ENCODE measurements at places on chromosomes 7 and 10.

GRCh38 chr10:5095687-5096086 lies 1.5 kb downstream of the AKR1C3 start:
- no peak for DNase-seq

GRCh38 chr10:102184606-102185005 lies 32.4 kb downstream of the NOLC1 start:
- no peak for DNase-seq

GRCh38 chr10:106920538-106920937 lies 244.0 kb downstream of the SORCS1 start:
- DNase-seq = no peak

GRCh38 chr10:51510231-51510630 lies 189.2 kb downstream of the CSTF2T start:
- no peak for DNase-seq

DNA sequence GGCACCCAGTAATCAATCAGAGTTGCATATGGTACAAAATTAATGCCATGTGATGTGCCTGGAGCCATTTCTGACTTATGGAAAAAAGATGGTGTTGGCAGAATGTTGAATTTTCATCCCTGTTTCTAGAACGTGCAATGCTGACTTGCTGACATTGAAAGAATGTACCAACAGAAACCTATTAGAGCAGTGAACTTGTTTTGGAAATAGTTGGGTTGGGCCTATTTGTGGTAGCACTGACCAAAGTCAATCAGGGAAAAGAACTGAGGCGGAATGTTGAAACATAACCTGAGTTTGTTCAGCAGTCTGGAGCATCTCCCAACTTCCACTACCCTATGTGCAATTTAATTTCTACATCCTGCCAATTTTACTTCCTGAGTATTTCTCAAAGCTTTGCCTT lies 11.7 kb upstream of the KIAA1217 start:
- no peak for DNase-seq

DNA sequence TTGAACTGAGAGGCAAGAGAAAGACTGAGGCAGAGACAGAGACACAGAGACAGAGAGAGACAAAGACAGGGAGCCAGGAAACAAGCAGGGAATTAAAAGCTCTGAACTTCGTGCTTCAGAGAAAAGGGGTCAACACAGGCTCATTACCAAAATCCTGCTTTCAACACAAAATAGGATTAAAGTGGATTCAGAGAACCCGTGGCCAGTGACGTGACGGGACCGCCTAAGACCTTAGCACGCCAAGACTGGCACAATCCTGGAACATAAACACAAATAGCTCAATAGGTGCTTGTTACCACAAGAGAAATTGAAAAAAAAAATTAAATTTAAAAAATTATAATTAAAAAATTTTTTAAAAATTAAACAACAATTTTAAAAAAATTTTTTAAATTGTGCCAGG lies 21.5 kb downstream of the ASB13 start:
- DNase-seq = no peak

DNA sequence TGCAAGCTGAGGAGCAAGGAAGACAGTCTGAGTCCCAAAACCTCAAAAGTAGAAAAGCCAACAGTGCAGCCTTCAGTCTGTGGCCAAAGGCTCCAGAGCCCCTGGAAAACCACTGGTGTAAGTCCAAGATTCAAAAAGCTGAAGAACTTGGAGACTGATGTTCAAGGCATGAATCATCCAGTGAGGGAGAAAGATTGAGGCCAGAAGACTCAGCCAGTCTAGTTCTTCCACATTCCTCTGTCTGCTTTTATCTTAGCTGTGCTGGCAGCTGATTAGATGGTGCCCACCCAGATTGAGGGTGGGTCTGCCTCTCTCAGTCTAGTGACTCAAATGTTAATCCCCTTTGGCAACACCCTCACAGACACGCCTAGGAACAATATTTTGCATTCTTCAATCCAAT lies 20.1 kb upstream of the MDFIC start:
- no peak for DNase-seq

DNA sequence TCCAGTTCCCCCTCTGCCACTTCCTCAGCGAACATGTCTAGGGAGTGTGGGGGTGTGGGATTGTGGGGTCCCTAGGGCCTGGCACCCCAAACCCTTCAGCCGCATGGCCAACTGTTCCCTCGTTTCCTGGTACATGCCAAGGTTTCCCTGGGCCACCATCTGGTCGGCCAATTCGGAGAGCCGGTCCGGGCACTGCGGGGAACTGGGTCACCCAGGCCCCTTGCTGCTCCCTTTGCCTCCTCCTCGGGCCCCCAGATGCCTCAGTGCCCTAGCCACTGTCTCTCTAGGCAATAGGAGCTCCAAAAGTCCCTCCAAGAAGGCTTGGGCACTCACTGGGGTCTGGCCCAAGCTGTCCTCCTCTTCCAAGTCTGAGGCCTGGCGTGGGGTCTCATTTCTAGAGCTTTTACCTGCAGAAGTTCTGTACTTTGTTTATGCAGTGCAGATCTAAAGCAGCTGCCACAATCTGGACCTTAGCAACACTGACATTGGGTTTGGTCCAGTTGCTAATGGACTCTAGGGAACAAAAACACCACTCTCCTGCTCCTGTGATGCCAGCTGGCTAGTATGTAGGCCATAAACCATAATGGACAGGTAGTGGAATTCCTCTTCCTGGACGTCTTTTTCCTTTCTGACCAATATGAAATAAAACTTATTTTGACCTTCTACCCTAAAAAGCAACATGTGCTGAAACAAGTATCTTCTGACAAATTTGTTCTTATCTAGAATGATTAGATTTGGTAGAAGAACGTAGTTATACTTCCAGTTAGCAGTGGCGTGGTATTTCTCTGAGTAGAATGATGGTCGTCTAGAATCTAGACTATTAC lies 172.9 kb downstream of the LRRC4 start:
- DNase-seq = no peak

DNA sequence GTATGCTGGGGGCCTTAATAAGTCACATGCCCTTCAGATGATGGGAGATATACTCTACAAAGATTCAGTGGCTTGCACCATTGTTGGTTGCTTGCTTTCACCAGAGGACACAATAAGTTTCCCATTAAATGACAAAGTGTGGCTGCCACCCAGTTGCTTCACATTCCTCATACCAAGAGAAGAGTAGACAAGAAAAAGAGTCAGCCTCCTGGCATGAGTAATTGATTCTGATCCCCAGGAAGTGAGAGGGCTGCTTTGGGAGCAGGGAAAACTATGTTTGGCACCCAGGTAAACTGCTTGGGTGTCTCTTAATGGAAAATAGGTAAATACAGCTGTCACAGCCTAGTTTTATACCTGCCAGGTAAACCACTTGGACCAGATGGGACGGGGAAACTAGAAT lies 66.7 kb upstream of the IL6 start:
- DNase-seq = no peak

- no peak for DNase-seq
Measured at GRCh38 chr7:108012499-108013430, 9.8 kb upstream of the LAMB1 start.

DNA sequence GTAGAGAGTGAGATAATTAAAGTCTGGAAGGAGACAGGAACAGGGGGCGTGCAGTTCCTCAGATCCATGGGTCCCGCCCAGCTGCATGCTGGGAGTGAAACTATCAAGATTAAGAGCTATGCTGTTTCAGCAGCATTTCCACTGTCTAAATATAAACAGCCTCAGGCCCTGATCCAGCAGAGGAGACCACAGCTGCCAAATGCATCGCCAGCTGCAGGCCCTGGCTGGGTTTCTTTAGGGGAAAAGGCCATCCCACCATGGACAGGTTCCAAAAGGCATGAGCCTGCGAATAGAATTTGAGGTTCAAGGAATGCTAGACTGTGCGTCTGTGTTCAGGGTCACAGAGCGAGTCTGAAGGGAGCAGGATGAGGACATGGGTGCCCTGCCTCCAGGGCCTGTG lies 411.4 kb downstream of the PAXIP1 start:
- DNase-seq = no peak

GRCh38 chr7:95847061-95847460 lies 74.7 kb downstream of the DYNC1I1 start:
- DNase-seq = no peak

DNA sequence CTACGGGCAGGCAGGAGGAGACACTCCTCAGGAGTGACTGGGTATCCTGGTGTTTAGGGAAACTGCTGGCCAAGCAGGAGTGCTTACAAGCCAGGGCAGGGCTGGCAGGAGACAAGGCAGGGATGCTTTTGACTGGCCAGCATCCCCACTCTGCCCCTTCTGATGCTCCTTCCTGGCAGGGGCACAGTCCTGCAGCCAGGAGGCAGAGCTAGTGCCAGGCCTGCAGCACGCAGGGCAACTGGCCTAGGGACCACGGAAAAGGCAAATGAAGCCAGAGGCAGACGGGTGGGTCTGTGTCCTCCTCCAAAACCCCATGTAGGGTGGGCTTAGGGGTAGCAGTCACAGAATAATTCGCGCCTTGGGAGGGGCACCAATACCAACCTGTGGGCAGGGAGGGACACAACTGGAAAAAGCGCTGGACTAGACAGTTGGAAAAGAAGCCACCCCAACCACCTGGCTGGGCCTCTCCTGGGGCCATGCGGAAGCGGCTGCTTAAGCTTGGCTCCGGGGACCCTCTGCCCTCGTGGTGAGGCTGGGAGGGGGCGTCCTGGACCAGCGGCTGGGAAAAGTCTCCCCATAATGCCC lies 4.8 kb downstream of the IMPDH1 start:
- DNase-seq = no peak

GRCh38 chr10:112535531-112535951 lies 88.5 kb downstream of the VTI1A start:
- no peak for DNase-seq

DNA sequence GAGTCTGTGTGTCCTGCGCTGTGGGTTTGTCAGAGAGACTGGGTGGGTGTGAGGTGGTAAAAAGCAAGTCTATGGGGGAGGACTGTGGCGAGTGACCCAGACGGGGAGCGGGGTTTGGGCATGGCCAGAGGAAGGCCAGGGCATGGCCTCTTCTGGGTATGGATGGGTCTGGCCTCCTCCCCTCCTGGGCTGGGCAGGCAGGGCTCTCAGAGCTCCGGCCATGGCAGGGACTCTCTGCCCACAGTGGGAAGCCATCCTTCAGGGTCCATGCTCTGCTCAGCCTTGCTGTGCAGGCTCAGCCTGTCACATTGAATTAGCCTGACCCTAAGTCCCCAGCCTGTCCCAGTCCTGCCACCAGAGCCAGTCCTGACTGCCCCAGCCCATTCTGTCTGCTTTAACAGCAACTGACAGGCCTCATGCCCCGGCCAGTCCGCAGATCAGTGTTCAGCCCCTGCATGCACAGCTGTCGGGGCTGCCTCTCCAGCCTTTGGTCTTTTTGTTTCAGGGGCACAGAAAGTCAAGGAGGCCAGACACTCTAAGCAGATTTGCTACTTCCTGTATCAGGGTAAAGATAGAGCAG lies 7.9 kb downstream of the ANTXRL start:
- no peak for DNase-seq

- DNase-seq = no peak
Measured at GRCh38 chr7:44633254-44634186, 27.1 kb downstream of the OGDH start.

DNA sequence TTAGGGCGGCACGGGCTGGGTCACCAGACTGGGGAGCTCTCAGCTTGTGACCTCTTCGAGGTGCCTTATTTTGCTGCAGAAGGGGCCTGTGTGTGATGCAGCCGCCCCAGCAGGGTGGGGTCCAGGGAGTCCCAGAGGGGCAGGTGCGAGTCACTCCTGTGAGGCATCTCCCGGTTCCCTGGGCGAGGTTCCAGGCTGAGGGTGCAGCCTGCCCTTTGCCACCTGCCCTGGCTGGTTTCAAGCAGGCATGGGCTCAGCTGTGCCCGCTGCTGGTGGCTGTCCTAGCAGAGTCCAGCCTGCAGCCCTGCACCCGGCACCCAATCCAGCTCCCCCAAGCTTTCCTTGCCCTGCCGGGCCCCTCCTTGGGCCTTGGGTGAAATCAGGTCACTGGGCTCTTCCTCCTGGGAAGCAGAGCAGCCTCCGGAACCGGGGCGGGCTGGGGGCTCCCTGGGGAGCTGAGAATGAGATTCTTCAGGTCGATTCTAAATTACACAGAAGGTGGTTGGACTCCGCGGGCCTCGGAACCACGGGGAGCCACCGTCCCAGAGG lies 64.8 kb downstream of the PWWP2B start:
- no peak for DNase-seq

DNA sequence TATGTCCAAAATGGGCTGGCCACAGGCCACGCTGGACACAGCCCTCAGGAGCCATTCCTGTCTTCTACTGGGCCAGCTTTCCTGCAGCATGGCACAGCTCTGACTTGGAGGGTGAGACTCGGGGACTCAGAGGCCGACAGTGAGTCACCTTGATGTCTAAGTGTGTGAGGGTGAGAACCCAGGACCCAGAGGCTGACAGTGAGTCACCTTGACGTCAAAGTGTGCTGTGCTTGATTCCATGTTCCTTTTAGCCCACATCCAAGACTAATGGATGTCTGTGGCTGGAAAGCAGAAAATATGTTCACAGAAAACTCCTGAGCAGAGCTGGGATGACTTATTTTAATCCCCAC lies 6.0 kb upstream of the FAM170B start:
- no peak for DNase-seq

DNA sequence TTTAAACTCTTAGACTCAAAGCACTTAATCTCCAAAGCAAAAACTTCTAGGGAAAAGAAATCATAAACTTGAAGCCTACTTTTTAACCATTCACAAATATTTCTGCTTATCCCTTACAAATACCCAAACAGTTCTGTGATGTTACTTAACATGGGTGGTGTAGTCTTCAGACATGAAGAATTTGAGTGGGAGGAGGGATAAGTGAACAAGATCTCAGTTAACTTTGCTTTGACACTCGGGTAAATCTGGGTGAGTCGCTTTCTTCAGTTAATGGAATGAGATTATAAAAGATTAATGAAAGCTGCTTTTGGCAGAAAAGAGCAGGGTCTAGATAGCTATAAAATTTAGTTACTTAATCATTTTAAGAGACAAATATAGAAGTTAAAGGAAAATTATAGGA lies 47.5 kb downstream of the RNF133 start:
- DNase-seq = no peak

DNA sequence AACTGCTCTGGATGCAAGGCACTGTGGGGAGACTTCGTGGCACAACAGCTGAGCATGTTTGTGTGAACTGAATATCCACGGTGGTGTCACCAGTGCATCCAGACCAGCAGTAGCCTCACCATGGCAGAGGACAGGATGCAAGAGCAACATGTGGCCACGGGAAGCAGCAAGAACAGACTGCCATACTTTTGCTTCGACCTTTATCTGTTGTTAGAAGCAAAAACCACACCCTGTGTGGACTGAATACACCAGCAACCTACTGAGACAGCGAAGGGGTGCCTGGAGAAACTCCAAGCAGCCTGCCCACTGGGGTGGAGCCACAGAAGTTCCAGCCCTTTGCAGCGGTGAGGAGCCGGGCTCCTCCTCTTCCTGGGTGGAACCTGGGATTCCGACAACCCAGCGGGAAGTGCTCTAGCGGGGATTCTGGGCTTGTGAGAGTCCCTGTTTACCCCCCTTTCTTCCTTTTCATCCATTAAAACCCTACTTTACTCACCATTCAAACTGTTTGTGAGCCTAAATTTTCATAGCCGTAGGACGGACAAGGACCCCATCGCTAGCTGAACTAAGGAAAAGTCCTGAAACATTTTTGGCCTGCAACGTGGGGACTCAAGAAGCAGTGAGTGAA lies 584.9 kb downstream of the GRM8 start:
- no peak for DNase-seq

DNA sequence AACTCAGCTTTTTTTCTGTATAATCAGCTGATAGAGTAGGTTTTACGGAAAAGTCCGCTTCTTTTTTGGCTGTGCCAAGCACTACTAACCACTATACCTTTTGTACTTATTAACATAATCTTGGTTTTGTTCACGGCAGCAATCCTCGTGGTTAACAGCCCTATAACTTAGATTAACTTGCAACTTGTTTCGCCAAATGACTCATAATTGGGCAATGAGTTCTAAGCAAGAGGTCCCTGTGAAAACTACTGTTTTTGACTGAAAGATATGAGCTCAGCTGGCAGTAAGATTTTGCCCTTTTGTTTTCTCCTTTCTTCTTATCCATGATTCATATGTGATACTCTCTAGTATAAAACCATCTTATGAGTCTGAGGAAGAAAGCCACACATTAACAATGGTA lies 345.0 kb upstream of the PCDH15 start:
- no peak for DNase-seq

Data from H1 (cell line).